ENCODE measurements at places on chromosomes 7 and 10. TPM values are rescaled to one million over a fixed set of nuclear protein-coding genes. Genes with fewer than 3 reads are reported as not detected.

GRCh38 chr7:76424413-76425111 is at the start of gene ZP3:
ZP3 (plus strand) TSS chr7:76424950; CDS start chr7:76424965, 15 bp downstream.
- H3K36me3 ChIP-seq: no peaks in the 10 kb centered on the region
- H3K4me1 ChIP-seq: no peaks in the 10 kb centered on the region
- peak; percentile 44 for DNase-seq
- no peak within 1 kb of the TSS for H3K4me3 ChIP-seq

- no peak overlapping the region for H3K27ac ChIP-seq
- no peaks in the 10 kb centered on the region for H3K27me3 ChIP-seq
- H3K4me1 ChIP-seq: no peaks in the 10 kb centered on the region
Observed at GRCh38 chr10:109219935-109220605, 703.2 kb downstream of the XPNPEP1 start.

DNA sequence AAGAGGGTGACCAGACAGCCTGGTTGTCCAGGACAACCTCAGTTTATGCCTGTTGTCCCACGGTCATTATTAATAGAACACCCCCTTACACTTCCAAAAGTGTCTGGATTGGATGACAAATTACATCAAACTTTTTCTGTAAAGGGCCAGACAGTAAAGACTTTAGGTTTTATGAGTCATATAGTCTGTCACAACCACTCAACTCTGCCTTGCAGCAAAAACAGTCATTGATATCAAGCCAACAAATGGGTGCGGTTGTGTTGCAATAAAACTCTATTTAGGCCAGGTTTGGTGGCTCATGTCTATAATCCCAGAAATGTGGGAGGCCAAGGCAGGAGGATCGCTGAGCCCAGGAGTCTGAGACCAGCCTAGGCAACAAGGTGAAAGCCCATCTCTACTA is 66.7 kb upstream of the ATP6V0A4 start:
- H3K4me1 ChIP-seq: no peaks in the 10 kb centered on the region
- DNase-seq: no peak
- H3K36me3 ChIP-seq: no peaks in the 10 kb centered on the region
- peaks cover 4% of the 10 kb centered on the region for H3K27me3 ChIP-seq
- peak overlapping the region; percentile 31 for H3K27ac ChIP-seq

- H3K27ac ChIP-seq: peak overlapping the region; percentile 50
- DNase-seq: no peak
- peak overlapping the region; percentile 48 for H3K4me3 ChIP-seq
- no peaks in the 10 kb centered on the region for H3K36me3 ChIP-seq
- peaks cover 26% of the 10 kb centered on the region for H3K4me1 ChIP-seq
Observed at GRCh38 chr10:62755662-62756653, 48.6 kb upstream of the ADO start.

DNA sequence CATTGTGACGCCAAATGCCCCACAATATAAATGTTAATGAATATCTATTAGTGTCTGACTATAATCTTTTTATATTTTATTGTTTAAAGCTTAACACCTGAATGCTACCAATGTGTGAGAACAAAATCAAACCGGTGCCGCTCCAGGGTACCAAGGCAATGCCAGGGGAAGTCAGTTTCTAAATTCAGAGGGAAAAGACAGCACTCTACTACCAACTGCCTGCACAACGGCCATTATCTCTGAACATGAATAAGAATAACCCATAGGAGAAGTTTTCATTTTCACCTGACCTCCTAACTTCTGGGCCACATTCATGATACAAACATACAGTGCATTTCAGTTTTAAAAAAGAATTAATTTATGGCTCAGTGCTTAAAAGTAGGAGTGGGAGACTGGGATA is 21.7 kb downstream of the USP6NL start:
- no peak overlapping the region for H3K27ac ChIP-seq
- peaks cover 5% of the 10 kb centered on the region for H3K36me3 ChIP-seq
- no peak for DNase-seq
- H3K4me1 ChIP-seq: peaks cover 7% of the 10 kb centered on the region
- peaks cover 16% of the 10 kb centered on the region for H3K27me3 ChIP-seq
- no peak overlapping the region for H3K4me3 ChIP-seq

- peak overlapping the region; percentile 94 for H3K27ac ChIP-seq
- H3K27me3 ChIP-seq: no peaks in the 10 kb centered on the region
- peaks cover 36% of the 10 kb centered on the region for H3K36me3 ChIP-seq
- no peak overlapping the region for H3K4me3 ChIP-seq
- DNase-seq: no peak
Observed at GRCh38 chr7:130921391-130922180, 187.6 kb upstream of the KLF14 start.

GRCh38 chr10:70799124-70799523 is 13.9 kb upstream of the TBATA start:
- DNase-seq: no peak
- peaks cover 11% of the 10 kb centered on the region for H3K4me1 ChIP-seq
- peak overlapping the region; percentile 2 for H3K27ac ChIP-seq
- H3K4me3 ChIP-seq: no peak overlapping the region

GRCh38 chr10:84397735-84398144 is 69.4 kb downstream of the CCSER2 start:
- H3K4me3 ChIP-seq: no peak overlapping the region
- H3K27ac ChIP-seq: peak overlapping the region; percentile 3
- DNase-seq: no peak
- H3K4me1 ChIP-seq: peaks cover 42% of the 10 kb centered on the region
- H3K27me3 ChIP-seq: no peaks in the 10 kb centered on the region
- H3K36me3 ChIP-seq: peaks cover 12% of the 10 kb centered on the region

- H3K27me3 ChIP-seq: peaks cover 26% of the 10 kb centered on the region
- H3K36me3 ChIP-seq: no peaks in the 10 kb centered on the region
- no peaks in the 10 kb centered on the region for H3K4me1 ChIP-seq
- DNase-seq: no peak
Observed at GRCh38 chr10:31063841-31064240, 32.2 kb upstream of the ZNF438 start.

GRCh38 chr10:126903656-126904360 is 1.4 kb upstream of the DOCK1 start:
- no peak overlapping the region for H3K27ac ChIP-seq
- no peak overlapping the region for H3K4me3 ChIP-seq
- peaks cover 6% of the 10 kb centered on the region for H3K36me3 ChIP-seq

GRCh38 chr7:110595694-110596093 is 495.2 kb upstream of the LRRN3 start:
- no peaks in the 10 kb centered on the region for H3K27me3 ChIP-seq
- peaks cover 8% of the 10 kb centered on the region for H3K36me3 ChIP-seq
- no peak overlapping the region for H3K4me3 ChIP-seq

- no peak overlapping the region for H3K4me3 ChIP-seq
- H3K4me1 ChIP-seq: no peaks in the 10 kb centered on the region
- no peak overlapping the region for H3K27ac ChIP-seq
Observed at GRCh38 chr7:119320316-119320715, 952.7 kb upstream of the KCND2 start.

DNA sequence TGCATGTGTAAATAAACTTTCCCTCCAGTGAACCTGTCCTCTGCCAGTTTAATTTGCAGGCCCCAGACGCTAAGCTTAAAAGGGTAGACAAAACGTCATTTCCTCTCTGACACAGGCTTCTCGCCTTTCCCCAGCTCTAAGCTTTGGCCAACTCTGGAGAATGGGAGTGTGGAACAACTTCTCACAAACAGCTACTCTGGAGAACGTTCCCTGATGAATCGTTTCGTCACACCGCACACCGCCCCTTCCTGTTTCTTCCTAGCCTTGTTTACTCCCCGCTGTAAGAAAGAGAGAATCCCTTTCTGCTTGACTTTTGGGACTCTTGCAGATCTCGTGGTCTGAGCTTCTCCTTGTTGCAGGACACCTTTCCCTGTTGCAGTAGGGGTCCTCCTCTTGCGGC is 564.2 kb downstream of the TCERG1L start:
- peaks cover 8% of the 10 kb centered on the region for H3K27me3 ChIP-seq
- no peak overlapping the region for H3K27ac ChIP-seq
- DNase-seq: no peak
- H3K4me3 ChIP-seq: no peak overlapping the region
- H3K36me3 ChIP-seq: no peaks in the 10 kb centered on the region

PURB gene
- 41.8 TPM for total RNA-seq

CTAGE4 gene
- 0.38 TPM for total RNA-seq

HMX2 gene
- total RNA-seq: not detected

PDGFA gene
- 5.0 TPM for total RNA-seq

CH25H gene
- not detected for total RNA-seq

ENTPD1 gene
- total RNA-seq: 56.4 TPM

MYH16 gene
- not detected for total RNA-seq

Data from natural killer cell treated with Interleukin-12 subunit alpha and Interleukin-12 subunit beta and Interleukin-15 and Interleukin-18, amount 100 ng/mL, for 72 hours (primary cell).